ENCODE measurements at places on chromosomes 13 and 19.

DNA sequence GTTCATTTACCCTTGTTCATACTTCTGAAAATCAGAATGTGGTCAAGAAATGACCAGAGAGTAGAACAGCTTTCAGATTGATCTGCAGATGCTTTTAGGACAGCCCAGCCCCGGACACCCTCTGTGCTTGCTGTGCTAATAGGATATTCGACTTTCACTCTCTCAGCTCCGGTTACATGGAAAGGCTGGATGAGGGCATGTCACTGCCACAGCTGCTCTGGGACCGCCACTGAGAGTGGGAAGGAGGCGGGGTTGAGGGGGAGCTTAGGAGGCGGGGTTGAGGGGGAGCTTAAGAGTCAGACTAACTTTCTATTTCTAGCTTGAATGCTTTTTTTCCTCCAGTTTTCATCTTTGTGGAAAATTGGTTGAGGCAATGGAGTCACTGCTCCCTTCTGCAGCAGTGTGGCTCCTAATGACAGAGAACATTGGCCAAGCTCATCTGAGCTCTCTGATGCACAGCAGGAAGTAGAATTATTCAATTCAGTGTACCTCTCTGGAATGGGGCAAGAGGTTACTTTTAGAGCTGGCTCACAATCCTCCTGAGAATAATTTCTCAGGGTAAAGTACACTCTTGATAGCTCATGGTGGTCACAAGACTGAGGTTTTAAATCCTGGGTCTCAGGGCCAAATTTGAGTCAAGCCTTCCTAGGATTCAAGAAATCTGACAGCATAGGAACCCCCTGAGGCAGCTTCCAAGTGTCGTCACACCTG is 74.6 kb upstream of the NPAS1 start:
- H3K27ac ChIP-seq = peak overlapping the region; percentile 71
- no peaks in the 10 kb centered on the region for H3K27me3 ChIP-seq
- no peaks in the 10 kb centered on the region for H3K36me3 ChIP-seq
- peak overlapping the region; percentile 13 for H3K4me3 ChIP-seq
- peaks cover 35% of the 10 kb centered on the region for H3K4me1 ChIP-seq

GRCh38 chr13:30898678-30899241 is 7.3 kb upstream of the MEDAG start:
- no peaks in the 10 kb centered on the region for H3K27me3 ChIP-seq
- H3K4me1 ChIP-seq = peaks cover 2% of the 10 kb centered on the region
- no peak overlapping the region for H3K4me3 ChIP-seq
- DNase-seq = no peak
- H3K36me3 ChIP-seq = no peaks in the 10 kb centered on the region
- no peak overlapping the region for H3K27ac ChIP-seq

DNA sequence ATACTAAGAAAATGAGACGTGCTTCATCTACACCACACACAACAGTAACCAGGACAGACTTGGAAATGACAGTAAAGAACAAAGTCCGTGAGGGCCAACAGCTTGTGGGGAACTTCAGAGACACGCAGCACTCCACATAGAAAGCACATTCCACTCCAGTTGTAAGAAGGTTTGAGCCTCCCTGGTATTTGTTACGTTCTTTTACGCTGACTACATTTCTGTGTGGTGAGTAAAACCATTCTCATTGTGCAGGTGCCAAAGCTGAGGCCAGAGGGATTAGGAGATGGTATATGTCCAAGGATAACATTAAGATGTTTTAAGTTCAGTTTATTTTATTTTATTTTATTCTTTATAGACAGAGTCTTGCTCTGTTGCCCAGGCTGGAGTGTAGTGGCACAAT is 1189.9 kb downstream of the UQCRFS1 start:
- H3K4me1 ChIP-seq = peaks cover 2% of the 10 kb centered on the region
- H3K4me3 ChIP-seq = no peak overlapping the region
- H3K36me3 ChIP-seq = no peaks in the 10 kb centered on the region
- DNase-seq = no peak
- H3K27me3 ChIP-seq = no peaks in the 10 kb centered on the region

DNA sequence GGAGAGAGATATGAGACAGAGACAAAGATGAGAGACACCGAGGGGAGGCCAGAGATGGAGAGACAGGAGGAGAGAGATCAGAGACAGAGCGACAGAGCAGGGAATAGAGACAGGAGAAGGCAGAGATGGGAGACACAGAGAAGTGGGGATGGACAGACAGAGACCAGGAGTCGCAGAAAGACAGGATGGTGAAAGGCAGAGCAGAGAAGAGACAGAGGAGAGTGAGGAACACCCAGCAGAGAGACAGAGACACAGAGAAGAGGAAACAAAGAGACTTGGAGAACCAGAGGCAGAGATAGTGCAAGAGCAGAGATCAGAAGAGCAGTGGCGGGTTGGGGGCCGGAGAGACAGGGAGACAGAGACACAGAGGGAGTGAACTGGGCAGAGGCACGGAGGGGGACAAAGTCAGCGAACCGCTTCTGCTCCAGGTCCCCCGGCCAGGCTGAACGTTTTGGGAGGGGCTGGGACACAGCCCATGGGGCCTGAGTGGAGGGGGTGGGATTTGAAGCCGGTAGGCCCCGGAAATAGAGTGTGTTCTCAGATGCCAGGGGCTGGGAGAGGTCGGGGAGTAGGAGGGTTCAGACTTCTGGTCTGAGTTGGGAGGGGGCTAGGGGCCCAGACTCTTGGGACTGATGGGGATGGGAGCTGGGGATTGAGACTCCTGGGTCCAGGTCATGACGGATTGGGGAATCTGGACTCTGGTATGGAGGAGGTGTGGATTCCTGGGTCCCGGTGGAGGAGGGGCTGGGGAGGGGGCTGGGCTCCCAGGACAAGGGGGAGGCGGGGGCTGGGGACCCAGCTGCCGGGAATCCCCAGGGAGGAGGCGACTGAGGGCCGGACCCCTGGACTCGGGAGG is 654 bp downstream of the ZNF579 start:
- no peaks in the 10 kb centered on the region for H3K27me3 ChIP-seq
- peaks cover 3% of the 10 kb centered on the region for H3K4me1 ChIP-seq
- peak overlapping the region; percentile 30 for H3K4me3 ChIP-seq

GRCh38 chr13:27997904-27998522 is 9.5 kb upstream of the URAD start:
- H3K4me1 ChIP-seq = no peaks in the 10 kb centered on the region
- H3K27ac ChIP-seq = no peak overlapping the region
- H3K36me3 ChIP-seq = no peaks in the 10 kb centered on the region
- DNase-seq = peak; percentile 55

DNA sequence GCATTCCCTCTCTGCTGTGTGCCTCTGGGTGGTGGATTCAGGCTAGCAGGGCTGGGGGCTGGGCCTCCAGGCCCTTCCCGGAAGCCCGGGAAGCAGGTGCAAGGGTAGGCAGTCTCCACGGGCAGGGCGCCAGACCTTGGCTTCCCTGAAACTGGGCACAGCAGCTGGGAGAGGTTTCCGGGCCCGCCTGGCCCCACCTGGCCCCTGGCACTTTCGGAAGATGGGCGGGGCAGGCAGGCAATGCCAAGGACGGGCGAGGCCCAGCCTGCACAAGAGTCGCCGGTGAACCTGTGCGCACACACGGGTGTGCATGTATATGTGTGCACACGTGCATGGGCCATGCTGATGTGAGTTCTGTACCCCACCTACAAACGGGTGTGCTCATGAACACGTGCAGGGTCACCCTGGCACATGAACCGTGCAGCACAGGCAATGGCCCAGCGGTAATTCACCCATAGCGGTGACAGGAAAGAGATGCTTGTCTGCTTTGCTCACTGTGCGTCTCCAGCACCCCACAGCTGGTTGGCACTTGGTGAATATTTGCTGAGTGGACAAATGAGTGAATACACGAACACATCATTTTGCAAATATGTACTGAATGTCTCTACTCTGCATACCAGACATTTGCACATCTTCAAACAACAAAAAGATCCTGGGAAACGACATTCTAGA is 15.3 kb downstream of the GADD45B start:
- peaks cover 4% of the 10 kb centered on the region for H3K27me3 ChIP-seq
- peaks cover 33% of the 10 kb centered on the region for H3K4me1 ChIP-seq
- DNase-seq = no peak
- peak overlapping the region; percentile 23 for H3K27ac ChIP-seq
- H3K4me3 ChIP-seq = no peak overlapping the region
- H3K36me3 ChIP-seq = no peaks in the 10 kb centered on the region

DNA sequence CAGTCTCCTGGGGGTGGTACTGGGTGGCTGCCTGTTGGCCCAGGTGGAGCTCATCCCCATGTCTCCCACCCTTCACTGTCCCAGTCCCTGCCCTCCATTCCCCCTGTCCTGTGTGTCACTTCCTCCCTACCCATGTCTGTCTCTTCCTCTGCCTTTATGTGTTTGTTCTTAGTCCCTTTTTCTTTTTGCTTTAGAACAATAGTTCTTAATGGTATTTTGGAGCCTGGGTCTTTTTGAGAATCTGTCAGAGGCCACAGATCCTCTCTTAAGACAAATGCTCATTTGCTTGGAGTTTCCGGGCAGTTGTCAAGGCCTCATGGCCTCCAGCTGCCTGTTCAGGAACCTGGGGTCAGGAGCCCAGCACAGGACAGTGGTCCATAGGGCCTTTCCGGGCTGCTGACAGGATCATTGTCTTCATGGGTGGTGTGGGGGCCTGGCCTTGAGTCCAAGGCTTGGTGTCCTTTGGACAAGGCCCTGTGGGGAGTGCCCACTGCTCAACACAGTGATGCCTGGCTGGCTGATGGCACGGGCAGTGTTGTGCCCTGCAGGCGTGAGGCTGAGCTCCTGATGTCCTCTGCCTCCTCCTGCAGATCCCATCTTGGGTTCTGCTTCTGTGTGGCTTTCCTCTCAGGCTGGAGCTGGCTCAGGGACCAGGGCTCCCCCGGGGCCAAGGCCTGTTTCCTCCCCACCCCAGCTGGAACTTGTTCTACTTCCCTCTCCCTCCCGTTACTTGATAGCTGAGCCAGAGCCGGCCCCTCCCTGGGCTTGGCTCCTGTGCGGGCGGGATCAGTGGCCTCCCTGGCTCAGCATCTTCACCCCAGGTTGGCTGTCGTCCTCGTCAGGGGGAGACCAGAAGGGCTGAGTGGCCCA is 3.5 kb downstream of the EGLN2 start:
- no peak overlapping the region for H3K4me3 ChIP-seq
- DNase-seq = no peak
- H3K27me3 ChIP-seq = no peaks in the 10 kb centered on the region
- peaks cover 4% of the 10 kb centered on the region for H3K36me3 ChIP-seq
- peak overlapping the region; percentile 73 for H3K27ac ChIP-seq

DNA sequence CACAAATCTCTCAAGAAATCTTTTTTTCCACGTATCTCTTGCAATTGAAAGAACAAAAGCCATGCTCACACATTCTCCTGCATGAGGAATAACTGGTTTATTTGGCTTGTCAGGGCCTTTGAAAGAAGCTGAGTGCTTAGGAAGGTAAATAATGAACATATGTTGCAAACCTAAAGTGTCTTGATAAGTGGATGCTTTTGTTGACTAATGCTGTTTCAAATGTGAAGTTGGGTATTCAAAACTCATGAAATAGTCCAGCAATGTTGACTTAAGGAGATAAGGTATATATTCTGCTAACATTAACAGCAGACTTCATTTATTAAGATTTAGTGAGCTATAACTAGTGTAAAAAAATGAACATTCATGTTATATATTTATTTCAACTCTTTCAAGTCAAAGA is 1792.7 kb upstream of the MIR17HG start:
- no peak for DNase-seq
- H3K4me3 ChIP-seq = no peak overlapping the region
- no peak overlapping the region for H3K27ac ChIP-seq
- H3K27me3 ChIP-seq = no peaks in the 10 kb centered on the region
- H3K4me1 ChIP-seq = no peaks in the 10 kb centered on the region

Measured in kidney (tissue), 22 donors.